ENCODE measurements at places on chromosomes 5 and 9.

DNA sequence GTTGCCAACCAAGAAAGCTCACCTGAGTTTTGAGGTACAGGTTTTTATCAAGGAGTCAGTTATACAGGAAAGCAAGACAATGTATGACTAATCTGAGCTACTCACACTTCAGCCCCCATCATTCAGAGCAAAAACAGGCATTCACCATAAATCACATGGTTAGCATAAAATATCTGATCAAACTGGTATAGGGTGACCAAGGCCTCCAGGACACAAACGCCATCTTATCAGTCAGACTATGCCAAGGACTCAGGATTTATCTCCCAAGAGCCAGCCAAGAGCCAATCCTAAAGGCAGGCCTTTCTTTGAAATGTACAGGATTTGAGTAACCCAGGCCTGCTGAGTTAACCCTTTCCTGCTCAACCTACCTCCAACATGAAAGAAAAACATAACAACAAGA, 313.0 kb upstream of the NREP start:
- no peak for DNase-seq

- no peak for DNase-seq
These were observed 54.5 kb upstream of the FST start for GRCh38 chr5:53425687-53426511.

- DNase-seq: no peak
These were observed 336.3 kb upstream of the KIF2A start for GRCh38 chr5:61969755-61970154.

GRCh38 chr5:39137391-39137790, 63.2 kb upstream of the RICTOR start:
- no peak for DNase-seq

- DNase-seq: no peak
These were observed 549.4 kb downstream of the LRRC70 start for GRCh38 chr5:63128018-63128417.

GRCh38 chr5:73673161-73673591, 47.2 kb downstream of the ARHGEF28 start:
- no peak for DNase-seq

- no peak for DNase-seq
These were observed 231.3 kb upstream of the SLC30A5 start for GRCh38 chr5:68862560-68862959.

DNA sequence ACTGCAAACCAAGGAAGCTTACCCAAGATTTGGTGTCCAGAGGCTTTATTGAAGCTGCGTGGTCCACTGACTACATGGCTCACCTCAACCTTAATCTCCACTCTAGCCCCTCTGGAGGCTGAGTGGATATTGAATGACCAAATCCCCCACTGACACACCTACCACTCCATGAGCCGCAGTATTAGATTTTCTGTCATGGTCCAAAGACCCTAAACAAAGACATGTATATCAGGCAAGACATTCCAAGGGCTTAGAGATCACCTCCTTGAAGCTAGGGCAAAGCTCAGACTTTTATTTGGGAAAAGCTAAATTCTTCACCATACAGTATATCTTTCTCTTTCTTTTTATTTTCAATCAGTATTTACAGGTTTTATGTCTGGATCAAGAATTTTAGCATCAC, 346.2 kb upstream of the CTNND2 start:
- no peak for DNase-seq

- peak; percentile 54 for DNase-seq
These were observed 176.9 kb upstream of the WWC1 start for GRCh38 chr5:168114444-168115017.

DNA sequence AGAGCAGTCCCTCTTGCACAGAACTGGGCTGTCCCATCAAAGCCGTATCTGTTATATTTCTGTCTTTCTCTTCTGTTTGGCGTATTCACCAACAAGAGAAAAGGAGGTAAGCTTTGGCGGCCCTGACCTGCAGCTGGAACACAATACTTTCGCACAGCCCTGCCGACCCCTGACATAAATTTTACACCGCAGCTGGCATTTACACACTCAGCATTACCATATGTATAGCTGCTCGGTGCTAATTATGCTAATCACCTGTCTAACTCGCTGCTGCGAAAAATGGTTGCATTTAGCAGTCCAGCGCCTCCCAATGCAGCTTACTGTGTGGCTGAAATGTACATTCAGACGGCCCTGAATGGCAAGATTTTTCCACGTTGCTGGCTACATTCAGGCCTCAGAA, 20.8 kb downstream of the PTCH1 start:
- no peak for DNase-seq

DNA sequence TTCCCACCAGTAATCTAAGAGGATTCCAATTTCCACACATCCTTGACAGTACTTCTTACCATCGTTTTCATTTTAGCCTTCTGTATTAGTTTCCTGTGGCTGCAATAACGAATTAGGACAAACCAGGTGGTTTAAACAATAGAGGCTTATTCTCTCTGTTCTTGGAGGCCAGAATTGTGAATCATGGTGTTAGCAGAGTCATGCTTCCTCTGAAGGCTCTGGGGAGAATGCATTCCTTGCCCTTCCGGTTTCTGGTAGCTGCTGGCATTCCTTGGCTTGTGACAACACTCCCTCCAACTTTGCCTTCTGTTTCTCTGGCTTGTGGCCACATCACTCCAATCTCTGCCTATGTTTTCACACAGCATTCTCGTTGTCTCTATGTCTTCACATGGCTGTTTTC, 23.5 kb downstream of the RIGI start:
- DNase-seq: no peak

- no peak for DNase-seq
These were observed 24.7 kb upstream of the TNFSF15 start for GRCh38 chr9:114830546-114830945.

DNA sequence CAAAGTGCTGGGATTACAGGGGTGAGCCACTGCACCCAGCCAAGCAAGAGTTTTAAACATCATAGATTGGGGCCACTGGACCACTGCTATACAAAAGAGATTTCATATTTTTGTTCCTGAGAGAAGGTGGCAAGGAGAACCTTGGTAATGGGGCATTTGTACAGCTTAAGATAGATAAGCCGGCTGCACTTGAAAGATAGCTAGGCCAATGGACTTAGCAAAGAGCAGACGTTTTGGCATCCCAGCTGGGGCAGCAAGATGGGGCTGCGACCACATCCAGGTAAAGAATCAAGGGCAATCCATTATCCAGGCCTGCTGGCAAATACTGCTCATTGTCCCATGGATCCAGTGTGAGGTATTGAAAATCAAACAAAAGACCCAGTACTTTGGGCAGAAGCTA, 3.9 kb upstream of the ISCA1 start:
- no peak for DNase-seq

DNA sequence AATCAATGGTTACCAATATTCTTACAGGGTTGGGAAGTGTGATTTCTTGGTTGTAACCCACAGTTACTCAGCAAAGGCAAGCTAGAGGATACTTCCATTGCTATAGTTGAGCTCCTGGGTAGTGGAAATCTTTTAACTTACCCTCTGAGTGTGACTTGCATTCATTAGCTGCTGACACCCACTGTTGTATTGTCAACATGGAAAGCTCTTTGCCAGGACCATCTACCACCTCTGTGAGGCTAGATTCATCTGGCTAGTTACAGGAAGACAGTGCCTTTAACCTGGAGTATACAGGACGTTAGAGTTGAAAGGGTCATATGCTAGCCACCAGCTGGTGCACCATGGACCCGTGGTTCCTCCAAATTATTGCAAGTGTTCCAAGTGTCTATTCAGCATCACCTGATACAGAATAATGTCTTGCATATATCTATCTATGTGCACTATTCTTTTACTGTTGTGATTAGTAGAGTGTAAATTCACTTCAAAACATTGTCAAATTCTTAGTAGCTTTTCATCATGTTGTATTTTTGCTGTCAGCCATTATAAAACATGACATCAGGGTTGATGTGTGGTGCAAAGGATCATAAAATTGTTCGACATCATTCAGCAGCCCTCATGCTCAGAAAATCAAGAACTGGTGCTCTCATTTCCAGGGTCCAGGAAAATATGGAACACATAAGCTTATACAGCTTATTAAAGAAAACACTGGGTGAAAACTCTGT, 239.0 kb downstream of the PJA2 start:
- no peak for DNase-seq

DNA sequence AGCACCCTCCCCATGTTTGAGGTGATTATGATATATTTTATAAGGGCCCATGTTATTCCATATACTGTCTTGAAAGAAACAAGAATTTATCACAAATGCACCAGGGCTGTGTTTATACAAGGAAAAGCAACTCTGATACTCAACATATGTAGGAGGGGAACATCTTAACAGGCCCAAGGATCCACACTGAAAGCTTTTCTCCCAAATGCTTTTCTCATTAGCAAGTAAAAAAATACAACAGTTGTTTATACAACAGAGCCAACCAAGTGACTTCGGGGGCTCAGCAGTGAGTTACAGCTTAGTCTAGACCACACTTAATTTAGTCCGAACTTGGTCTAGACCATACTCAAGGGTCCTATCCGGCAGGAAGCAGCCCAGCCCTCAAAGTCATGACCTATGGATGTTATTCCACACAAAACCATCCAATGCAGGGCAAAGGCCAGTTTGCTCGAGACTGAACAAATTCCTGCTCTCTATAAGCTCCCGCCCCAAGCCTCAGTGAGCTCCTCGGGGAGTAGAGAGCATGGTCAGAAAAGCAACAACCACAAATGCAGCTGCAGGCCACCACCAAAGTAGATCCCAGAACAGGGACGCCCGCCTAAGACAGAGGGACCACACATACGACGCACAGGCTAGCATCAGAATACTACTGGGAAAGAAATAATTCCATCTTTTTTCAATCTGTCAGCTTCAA, 6.8 kb downstream of the GZMK start:
- no peak for DNase-seq

GRCh38 chr9:22447618-22448305, 1.1 kb downstream of the DMRTA1 start:
- DNase-seq: no peak

DNA sequence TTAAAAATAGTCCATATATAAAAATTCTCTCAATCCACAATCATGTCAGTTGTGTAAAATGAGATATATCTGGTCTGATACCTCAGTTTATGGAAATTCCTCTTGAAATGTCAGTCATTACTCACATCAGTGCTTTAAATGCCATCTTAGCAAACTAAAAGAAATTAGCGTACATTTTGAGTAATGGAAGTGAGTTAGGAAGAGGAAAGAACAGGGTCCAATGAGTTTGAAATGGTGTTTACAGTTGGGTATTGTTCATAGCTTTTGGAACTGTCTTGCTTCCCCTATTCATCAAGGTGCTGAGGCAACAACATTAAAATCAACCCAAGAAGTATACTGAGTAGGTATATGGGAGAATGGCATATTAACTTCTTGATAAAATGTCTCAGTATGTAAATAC, 8.7 kb upstream of the MTX3 start:
- no peak for DNase-seq

DNA sequence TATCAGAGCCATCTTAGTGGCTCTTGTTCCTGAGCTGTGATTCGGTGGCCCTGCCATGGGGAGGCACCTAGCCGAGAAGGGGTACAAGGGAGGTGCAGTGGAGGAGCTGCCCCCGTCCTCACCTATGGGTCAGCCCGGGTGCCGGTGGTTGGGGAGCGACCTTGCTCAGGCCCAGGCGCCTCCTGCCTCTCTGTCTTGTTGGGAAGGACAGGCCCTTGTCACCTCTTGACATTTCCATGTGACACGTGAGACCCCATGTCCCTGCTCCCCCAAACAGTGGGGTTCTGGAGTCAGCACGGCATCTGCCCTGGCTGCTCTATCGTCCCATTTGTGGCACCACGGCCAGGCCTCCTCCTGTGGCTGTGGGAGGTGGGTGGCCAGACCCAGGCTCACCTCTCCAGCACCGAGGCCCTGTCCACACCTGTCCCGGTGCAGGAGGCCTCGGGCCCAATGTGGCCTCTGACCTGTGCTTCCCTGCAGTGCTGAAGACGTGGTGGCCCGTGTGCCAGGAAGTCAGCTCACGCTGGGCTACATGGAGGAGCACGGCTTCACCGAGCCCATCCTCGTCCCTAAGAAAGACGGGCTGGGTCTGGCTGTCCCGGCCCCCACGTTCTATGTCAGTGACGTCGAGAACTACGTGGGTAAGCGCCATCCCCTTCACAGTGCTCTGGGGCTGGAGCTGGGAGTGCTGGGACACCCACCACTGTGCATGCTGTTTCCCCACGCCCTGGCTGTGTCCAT, 68.9 kb downstream of the PHF2 start:
- peak; percentile 30 for DNase-seq

- no peak for DNase-seq
These were observed 26.4 kb downstream of the ARHGAP26 start for GRCh38 chr5:142796492-142797109.

GRCh38 chr5:52466749-52467520, 320.8 kb upstream of the ITGA1 start:
- no peak for DNase-seq

GRCh38 chr9:99373912-99374311, 151.8 kb downstream of the SEC61B start:
- no peak for DNase-seq

GRCh38 chr9:33129886-33130881, 37.0 kb downstream of the B4GALT1 start:
- DNase-seq: no peak

- no peak for DNase-seq
These were observed 118.0 kb upstream of the PHYKPL start for GRCh38 chr5:178350361-178351220.

DNA sequence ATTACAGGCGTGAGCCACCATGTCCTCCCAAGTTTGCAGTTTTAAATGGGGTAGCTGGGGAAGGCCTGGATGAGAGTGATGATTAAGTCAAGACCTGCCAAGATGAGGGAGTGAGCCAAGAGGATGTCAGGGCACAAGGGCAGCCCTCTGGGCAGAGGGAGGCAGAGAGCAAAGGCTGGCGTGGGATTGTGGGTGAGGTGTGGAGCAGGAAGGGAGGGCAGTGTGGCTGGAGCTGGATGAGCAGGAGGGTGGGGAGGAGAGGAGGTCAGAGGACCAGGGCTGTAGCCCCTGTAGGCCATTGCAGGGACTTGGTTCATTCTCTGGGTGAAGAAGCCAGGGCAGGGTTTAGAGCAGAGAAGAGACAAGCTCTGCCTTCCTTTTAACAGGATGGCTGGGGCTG, 53.7 kb upstream of the CTNNA1 start:
- DNase-seq: no peak

- no peak for DNase-seq
These were observed 135.9 kb downstream of the MACROH2A1 start for GRCh38 chr5:135263022-135263668.

GRCh38 chr9:107735821-107736220, 246.3 kb upstream of the KLF4 start:
- DNase-seq: no peak

Measured in activated CD8-positive, alpha-beta memory T cell treated with anti-CD3 and anti-CD28 coated beads, Interleukin-2, amount 10 ng/mL, durations not matched to agents 7 days and 5 days (primary cell).